ENCODE measurements at places on chromosomes 16 and 17.
A peak's percentile ranks its signal among the peaks of the same experiment; 100 is the strongest.

DNA sequence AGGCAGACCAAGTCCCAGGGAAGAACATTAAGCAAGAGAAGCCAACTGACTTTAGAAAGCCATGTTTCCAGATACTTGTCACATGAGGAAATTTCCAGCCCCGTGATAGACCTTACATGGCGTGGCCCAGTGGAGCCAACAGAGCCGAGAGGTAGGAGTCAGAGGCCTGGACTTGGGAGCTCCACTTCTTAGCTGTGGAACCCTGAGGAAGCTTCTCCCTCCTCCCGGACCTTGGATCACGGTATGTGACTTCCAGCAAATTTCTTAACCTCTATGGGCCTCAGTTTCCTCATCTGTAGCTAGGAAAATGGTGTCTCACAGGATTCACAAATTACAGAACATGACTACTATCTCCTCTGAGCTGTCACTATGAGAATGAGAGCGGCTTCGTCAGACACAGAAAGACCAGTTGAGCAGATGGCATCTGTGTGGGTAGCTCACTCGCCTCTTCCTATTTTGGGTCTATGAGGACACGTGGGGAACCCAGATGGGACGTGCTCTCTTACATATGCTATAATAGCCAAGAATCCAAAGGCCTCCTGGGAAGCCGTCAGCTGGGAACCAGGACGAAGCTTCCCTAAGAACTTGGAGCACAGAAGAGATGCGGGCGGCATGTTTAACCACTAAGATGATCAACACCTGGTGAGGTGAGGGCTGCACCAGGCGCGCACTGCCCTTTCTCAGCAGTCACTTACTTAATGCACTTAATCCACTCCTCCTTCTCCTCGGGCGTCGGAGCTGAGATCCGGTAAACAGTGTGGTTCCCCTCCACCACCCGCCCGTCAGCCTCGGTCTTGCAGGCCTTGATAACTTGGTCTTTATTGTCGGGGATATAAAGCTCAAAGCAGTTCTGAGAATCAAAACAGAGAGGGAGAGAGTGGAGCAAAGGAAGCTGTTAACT is 102.3 kb downstream of the CYTH1 start:
- no peak for DNase-seq

GRCh38 chr16:67294938-67295361 is 15.6 kb downstream of the PLEKHG4 start:
- no peak for DNase-seq

- DNase-seq: no peak
Observed at GRCh38 chr17:45753645-45754225, 30.4 kb upstream of the CRHR1 start.

- no peak for DNase-seq
Observed at GRCh38 chr16:75017670-75018525, 19.1 kb downstream of the ZNRF1 start.

DNA sequence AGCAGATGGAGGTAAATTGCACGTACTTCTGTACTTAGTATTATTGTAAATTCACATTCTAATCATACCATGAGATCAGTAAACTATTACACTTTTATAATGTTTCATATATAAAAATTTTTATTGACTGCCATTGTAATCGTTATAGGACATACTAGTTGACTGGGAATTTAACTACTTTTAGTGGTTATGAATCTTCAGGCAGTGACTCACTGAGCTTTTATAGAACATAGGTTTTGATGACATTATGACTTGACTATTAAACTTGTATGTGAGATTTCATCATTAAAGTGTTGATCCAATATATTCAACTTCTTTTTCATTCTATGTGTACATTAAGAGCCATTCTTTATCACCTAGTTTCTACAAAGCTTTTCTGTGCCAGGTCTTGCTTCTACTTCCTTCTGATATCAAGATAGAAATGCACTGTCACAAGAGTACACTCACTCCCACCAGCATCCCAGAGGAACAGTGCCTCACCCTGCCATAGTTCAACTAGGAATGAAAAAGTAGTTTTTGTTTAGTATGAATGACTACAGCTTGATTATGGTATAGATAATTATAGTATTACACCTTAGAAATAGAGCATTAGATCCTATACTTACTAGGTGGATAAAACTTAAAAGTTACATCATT is 142.4 kb upstream of the RBL2 start:
- DNase-seq: no peak

DNA sequence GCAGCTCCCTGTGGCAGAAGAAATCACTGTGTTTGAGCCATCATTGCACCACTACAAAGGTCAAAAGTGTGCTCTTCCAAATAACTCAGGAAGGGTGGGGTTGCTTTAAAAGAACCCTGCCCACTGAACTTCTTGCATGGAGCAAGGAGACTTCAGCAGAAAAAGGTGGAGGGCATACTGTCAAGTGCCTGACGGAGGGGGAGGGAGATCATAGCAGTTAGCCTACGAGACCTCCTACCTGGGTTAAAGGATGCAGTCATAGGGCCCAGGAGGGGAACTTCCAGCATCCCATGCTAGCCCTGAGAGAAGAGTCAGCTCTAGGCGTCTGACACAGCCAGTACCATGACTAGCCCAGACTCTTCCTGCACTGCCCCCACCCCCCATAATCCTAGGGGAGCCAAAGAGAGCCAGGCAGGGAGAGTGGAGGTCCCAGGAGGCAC is 45.3 kb upstream of the MSI2 start:
- no peak for DNase-seq

- DNase-seq: peak; percentile 41
Observed at GRCh38 chr16:52090080-52090479, 456.9 kb downstream of the TOX3 start.

DNA sequence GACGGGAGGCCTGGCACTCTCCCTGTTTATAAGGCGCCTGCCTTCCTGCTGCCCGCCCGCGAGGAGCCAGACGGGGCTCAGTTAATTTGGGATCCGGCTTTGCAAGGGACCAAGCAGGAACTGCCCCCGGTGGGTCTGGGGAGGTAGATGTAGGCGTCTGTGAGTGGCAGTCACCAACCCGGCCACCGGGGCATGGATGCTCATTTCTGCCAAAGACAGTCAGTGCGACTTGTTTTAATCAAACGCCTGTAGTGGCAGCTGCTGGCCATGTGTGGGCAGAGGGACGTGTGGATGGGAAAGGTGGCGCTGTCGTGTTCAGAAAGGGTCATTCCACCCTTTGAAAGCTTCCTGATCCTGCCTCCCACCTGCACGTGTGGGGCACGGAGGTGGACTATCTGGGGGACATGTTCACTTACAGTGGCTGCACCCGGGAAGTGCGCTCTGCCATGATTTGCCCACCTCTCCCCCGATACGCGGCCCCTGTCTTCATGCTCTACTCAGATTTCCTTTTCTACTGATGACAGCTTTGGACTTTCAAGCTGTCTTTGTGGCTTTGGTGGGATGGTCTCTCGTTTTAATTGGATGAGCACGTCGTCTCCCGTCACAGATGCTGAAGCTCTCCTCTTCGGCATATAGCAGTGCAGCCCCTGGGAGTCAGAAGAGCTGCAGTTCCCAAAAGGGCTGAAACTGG is 60.3 kb upstream of the CIBAR2 start:
- DNase-seq: no peak

DNA sequence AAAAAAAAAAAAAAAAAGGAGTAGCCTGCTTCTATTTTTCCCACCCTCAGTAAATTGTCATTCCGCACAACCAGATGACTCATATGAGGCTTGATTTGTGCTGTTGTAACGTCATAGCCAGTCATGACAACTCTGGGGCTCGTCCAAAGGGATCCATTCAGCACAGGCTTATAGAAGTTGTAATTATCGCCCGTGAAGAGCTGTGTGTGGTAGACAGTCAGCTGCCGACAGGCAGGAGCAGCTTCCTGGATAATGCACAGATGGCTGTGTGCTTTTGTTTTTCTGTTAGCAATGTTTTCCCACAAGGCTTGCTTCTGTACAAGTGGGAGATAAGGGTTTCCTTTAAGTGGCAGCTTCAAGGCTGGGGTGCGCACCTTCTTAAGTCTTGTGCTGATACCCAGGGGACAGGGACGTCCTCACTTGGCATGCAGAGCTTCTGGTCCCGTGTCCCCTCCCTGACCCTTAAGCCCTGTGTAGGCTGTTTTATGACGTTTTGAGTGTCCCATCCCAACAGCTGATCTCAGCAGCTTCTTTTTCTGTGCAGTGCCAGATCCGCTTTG is 26.0 kb downstream of the SNX29 start:
- no peak for DNase-seq

- DNase-seq: no peak
Observed at GRCh38 chr16:14302399-14303181, 231.5 kb downstream of the MRTFB start.

DNA sequence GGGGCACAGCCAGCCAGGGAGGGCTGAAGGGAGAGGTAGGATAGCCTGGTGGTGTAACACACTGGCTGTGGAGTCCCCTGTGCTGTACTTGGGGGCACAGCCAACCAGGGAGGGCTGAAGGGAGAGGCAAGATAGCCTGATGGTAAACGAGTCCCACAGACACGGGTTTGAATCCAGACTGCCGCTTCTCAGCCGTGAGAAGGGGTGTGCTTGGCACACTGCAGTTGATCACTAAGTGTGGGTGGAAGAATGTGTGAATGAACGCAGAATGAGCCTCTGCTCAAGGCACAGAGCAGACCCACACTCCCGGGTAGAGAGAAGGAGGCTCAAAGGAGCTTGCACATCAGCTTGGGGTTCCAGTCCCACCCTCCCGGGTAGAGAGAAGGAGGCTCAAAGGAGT is 71.4 kb downstream of the TIMM22 start:
- DNase-seq: no peak

- peak; percentile 74 for DNase-seq
Observed at GRCh38 chr17:77527409-77527808, 386.6 kb downstream of the SEC14L1 start.

GRCh38 chr16:13611596-13611995 is 308.4 kb upstream of the ERCC4 start:
- DNase-seq: no peak

DNA sequence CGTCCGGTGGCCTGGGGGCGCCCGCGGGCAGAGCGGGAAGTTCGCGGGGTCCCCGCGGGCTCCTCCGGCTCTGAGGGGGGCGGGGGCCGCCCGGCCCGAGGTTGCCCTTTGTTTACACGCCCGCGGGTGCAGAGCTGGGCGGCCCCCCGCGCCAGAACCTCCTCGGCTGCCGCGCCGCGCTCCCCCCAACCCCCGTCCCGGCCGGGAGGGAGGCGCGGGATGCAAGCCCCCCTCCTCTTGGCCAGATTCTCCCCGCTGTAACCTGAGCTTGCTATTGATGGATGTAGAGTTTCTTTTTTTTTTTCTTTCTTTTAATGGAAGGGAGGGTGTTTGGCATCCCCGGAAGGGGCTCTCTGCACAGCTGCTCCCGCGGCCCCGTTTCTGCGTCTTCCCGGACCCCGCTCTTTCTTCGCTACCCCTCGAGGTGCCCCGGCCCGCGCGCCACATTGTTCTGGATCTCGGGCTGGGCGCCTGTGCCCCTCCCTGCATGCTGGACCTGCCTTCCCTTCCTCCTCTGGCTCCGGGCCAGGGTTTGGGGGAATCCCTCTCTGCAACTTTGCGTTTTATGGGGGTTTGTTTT is 646 bp downstream of the CBX2 start:
- DNase-seq: no peak

DNA sequence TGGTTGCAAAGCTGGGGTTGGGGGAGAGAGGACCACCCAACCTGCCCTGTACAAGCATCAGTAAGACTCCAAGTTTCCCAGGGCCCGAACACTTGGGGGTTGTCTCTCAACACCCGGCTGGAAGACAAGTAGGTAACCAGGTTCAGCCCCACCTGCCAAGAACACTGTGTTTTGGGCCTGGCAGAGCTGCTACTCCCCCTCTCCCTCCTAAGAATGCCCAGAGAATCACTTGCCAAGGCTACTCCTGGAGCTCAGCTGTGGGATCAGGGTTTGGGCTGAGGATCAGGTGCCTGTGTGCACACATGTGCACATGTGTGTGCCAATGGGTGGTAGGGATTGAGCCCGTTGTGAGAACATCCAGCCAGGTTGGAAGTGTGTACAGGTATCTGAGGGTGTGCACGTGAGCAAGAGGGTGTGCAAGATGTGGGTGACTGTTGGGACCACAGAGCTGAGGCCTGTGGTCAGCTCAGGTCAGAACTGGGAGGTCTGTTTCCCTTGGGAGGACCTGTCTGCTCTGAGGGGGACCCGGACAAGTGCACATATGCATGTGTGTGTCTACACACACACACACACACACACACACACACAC is 2.3 kb downstream of the HSD11B2 start:
- DNase-seq: no peak

GRCh38 chr17:3845621-3846436 is at the start of gene NCBP3:
NCBP3 (minus strand) TSS chr17:3846246; CDS start chr17:3846223, 23 bp downstream.
- peak; percentile 77 for DNase-seq

DNA sequence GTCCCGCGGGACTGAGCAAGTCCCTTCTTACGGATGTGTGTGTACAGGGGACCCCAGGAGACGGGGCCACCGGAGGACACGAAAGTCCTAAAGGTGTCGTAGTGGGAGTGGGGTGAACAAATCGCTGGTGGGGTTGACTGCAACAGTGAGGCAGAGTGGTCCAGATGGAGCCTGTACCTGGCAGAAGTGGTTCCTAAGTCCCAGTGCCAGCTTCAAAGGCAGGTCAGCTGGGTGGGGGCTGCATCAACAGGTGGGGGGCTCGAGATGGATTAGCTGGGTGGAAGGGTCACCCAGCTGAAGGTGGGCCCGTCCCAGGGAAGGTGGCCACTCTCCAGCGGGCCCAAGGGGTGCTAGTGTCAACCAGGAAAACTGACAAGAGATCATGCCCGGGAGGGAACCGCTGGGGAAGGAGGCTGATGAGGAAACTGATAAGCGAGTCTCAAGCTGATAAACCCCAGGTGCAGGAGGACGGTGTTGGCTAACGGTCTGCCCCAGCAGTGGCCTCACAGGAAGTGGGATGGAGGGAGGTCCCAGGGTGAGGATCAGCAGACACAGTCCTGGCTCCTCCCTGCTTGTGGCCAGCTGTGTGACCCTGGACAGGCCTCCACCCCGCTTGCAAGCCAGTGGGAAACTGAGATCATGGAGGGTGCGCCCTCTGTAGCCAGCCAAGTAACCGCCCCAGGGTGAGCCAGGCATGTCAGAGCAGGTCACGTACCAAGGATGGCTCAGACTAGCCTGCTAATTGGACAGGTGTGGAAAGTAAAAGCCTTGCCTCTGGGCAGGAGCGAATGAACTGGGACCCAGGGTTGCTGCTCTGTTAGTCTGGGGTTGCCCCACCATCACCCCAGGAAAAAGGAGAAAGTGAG is 1.0 kb downstream of the ORAI3 start:
- DNase-seq: peak; percentile 84

GRCh38 chr16:19885451-19886072 is 914 bp upstream of the GPRC5B start:
- no peak for DNase-seq

GRCh38 chr16:80947239-80947638 is 59.4 kb downstream of the CMC2 start:
- DNase-seq: no peak

Measured in kidney glomerular epithelial cell (primary cell).